ENCODE measurements at places on chromosomes 4 and X.

DNA sequence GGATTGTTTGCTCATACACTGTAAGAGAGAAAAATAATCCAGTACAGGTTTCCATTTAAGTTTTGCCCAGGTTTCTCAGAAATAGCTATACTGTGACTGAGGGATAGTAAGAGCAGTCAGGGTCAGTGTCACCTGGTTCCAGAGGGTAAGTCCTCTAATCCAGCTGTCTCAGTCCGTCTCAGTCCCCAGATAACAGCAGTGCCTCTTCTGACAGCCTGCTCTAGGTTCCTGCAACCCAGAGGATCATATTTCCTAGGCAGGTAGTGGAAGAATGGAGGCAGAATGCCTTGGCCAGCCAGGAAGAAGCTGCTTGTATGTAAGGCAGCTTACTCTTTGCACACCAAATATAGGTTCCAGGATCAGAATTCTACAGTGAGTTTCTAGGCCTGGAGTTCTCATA, 22.6 kb upstream of the GNRHR start:
- DNase-seq, result no peak

GRCh38 chrX:48961585-48962091, 4.2 kb upstream of the OTUD5 start:
- DNase-seq, result no peak

GRCh38 chr4:139933541-139933940, 220.4 kb downstream of the MAML3 start:
- no peak for DNase-seq

- DNase-seq, result no peak
Measured at GRCh38 chr4:7416745-7417432, 17.8 kb downstream of the PSAPL1 start.

GRCh38 chr4:8470451-8471024, 30.0 kb downstream of the TRMT44 start:
- DNase-seq, result no peak

GRCh38 chrX:120660637-120661036, 30.8 kb upstream of the C1GALT1C1 start:
- DNase-seq, result peak; percentile 74
